ENCODE measurements at places on chromosomes 12 and 14.

DNA sequence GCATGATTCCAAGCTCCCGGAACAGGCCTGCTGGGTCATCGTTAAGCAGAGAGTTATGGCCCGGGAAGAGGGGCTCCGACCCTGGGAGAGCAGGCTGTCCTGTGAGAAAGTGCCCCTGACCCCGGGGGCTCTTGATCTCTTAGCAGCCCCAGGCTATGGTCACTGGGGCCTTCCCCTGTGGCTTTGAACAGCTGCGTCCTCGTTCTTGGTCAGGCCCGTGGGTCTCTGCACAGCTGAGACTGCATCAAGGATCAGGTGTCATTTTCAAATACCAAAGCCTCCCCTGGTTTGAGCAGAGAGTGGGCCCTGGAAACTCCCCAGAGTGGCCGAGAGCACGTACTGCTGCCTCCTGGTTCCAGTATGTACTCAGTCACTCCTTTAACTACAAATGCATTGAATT is 114.8 kb downstream of the ESRRB start:
- DNase-seq: no peak

GRCh38 chr12:122031342-122032216 is 9.9 kb downstream of the BCL7A start:
- peak; percentile 47 for DNase-seq

- no peak for DNase-seq
Observed at GRCh38 chr12:163406-163986, 50.5 kb downstream of the SLC6A12 start.

GRCh38 chr14:96705422-96706092 is 91.6 kb upstream of the VRK1 start:
- DNase-seq: no peak

DNA sequence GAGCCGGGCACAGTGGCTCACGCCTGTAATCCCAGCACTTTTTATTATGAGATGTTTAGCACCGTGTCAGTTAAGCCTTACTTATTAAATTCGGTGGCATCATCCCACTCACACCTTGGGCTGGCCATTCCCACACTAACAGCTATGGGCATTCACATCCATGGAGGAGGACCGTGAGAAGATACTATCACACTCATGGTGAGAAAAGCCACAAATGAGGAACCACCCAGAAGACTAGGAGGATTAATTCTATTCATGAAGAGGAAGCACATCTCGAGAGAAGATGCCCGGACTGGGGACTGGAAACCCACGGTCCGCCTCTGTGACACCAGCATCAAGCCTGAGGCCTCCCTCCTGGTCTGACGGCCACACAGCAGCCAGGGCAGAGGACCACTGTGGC is 4.9 kb downstream of the CDC42BPB start:
- DNase-seq: no peak

DNA sequence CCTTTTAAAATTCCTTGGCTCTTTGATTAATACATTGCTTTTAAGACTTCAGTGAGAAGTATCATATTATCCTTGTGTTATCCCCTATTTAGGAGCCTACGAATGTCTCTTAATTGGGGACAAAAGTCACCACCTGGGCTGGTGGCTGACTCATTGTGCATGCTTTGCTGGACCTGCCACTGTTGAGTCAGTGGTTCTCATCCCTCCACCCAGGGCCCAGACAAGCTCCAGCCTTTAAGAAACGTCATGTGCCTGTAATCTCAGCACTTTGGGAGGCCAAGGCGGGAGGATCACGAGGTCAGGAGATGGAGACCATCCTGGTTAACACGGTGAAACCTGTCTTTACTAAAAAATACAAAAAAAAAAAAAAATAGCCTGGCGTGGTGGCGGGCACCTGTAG is 57.9 kb downstream of the OTX2 start:
- no peak for DNase-seq

DNA sequence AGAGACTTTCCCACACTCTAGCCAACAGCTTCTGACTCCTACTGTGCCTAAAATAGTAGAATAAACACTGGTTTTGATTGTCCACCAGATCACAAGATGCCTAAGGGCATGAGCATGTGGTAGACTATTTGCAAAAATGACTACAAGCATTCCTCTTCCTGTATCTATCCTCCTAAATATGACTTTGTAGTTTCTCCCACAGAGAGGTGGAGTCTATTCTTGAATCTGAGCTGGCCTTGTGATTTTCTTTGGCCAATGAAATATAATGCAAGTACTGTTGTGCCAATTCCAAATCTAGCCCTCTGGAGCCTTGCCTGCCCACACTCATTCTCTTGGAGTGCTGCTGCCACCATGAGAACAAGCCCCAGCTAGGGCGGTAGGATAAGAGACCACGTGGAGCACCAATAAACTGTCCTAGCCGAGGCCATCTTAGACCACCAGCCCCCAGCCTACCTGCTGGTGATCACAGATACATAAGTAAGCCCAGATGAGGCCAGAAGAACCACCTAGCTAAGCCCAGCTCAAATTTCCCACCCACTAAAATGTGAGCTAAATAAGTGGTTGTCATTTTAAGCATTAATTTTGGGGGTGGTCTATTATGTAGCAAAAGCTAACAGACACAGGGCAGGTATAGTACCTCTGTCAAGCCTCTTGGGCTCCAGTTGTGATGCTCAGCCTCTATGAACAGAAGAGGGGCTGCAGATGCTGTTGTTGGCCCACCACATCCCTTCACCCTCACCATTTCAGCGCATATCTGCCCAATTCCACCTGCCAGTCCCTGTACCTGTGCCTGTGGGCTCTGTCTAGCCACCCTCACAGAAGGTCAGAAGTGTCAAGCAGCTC is 17.9 kb downstream of the ZFP36L1 start:
- no peak for DNase-seq

- no peak for DNase-seq
Observed at GRCh38 chr14:80427101-80427500, 215.8 kb upstream of the DIO2 start.

- peak; percentile 82 for DNase-seq
Observed at GRCh38 chr14:105481886-105482457, 4.7 kb upstream of the CRIP1 start.

DNA sequence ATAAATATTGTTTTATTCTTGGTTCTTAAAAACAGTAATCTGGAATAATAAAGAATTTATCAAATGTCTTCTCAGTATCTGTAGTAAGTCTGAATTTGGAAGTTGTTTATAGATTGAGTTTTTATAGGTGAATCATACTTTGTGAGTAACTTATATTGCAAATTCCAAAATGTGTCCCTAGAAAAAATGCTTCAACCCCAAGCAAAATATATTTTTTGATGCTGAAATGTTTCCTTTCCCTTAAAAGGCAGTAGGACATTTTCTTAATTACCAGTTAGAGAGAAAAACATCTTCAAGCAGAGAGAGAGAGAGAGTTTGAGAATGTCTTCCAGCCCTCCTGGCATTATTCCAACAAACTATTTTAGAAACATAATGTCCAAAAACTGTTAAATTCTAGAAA is 37.9 kb downstream of the PELI2 start:
- no peak for DNase-seq

DNA sequence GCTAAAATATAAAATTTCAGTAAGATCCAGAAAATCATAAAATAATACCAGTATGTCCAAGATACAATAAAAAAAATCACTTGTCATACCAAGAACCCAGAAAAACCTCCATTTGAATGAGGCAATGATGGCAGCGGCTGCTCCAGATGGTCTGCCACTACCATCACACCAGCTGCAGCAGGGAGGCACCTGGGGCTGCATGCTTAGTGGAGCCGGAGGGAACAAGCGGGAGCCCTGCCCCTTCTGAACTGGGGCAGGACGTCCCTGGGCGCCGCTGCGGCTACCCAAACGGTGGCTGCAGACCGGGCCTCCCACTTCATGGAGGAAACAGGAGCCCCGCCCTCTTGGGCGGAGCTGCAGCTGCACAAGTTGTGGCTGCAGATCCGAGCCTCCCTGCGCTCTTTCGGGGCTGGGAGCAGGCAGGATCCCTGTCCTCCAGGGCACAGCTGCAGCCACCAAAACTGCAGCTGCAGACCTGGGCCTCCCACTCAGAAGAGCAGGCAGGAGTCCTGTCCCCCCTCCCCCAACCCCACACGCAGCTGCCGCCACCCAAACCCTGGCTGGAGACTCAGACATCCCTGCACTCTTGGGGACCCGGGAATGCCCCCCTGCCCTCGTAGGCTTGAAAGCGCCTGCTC is 36.1 kb upstream of the OR5AU1 start:
- no peak for DNase-seq

GRCh38 chr12:49636979-49637755 is 13.8 kb downstream of the PRPF40B start:
- no peak for DNase-seq

DNA sequence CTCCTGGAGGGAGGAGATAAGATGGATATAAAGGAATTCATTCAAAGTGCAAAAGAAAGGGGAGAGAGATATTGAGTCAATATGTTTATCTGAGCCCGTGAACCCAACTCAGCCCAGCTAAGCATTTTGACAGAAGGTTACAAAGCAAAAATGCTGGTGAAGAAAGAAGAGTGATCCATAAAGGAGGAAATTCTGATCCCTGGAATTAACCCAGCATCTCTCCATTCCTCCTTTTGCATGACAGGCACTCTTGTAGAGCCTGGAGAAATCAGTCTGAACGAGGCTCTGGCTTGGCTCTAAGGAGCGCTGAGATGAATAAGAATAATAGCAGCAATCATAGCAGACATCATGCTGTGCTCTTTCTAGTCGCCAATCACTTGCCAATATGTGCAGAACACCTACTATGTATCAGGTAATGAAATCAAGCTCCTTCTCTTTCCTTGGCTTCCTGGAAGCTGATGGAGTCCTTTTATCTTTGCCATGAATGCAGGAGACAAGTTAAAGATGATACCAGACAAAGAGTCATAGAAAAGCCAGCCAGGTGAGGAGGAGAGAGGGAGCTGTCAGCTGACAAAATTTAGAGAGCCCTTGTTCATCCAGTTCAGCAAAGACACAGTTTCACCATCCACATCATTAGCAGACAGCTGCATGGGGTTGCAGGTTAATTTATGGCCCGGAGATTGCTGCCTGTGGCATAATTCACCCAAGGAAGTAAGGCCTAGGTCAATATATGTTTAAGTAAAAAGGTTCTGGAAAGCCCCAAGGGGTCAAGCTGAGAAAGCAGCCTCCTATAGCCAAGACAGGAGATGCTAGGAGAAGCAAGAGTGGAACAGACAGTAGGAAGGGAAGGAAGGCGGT is 476.5 kb upstream of the TBX3 start:
- no peak for DNase-seq

- DNase-seq: no peak
Observed at GRCh38 chr14:103372552-103373304, 12.5 kb upstream of the MARK3 start.

DNA sequence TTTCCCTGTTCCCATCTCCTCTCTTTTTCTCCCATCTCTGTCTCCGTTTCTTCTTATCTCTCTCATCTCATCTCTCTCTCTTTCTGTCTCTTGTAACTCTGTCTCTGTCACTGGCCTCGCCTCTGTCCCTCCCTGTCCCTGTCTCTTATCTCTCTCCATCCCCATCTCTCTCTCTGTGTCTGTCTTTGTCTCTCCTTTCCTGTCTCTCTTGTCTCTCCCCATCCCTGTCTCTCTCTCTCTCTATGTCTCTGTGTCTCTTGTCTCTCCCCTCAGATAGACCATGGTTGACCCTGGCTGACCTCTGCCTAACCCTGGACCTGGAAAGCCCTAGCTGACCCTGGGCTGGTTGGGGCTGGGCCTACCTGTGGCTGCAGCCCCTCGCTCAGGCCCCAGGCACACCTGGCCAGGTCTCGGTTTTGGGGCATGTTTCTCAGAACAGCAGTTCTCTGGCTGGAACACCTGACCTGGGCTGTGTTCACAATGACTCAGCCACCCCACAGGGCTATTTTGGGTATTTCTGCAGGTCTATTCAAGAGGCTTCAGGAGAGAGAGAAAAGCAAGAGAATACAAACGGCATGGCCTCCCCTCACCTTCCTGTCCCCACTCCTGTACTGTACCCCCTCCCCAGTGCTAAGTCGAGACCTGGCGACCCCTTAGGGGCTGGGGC is 174.4 kb downstream of the TMEM121 start:
- no peak for DNase-seq

GRCh38 chr12:28869197-28869596 is 279.9 kb upstream of the FAR2 start:
- DNase-seq: no peak

GRCh38 chr14:34137001-34137745 is 186.3 kb upstream of the EGLN3 start:
- no peak for DNase-seq

DNA sequence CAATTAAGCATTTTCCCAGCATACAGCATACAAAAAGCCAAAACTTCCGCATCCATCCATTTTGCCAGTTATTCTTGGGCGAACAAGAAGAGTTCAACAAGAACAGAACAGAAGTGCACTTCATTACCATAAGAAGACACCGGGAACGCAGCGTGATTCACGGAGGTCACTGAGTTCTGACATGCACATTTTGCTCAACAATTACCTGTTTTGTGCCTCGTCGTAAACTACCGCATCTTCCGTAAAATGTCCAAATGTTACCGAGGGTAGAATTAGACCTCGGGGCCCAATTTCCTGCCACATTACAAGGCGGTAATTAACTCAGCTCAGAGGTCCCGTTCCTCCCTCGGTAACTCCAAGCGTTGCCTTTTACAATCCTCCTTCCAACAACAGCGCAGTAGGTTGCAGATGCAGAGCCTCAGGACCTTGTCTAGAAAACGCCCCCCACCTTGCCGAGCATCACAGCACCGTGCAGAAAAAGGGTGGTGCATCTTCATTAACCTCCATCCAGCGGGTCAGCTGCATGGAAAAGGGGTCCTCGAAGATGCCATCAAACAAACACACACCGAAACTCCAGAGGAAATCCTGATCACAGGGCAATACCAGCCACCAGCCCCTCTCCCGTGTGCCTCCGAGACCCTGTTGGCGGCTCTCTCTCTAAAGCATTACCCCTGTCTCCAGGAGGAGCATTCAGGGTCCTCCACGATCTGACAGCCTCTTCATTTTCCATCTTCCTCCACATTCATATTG is 125.2 kb downstream of the BCL11B start:
- no peak for DNase-seq

- DNase-seq: no peak
Observed at GRCh38 chr12:75390156-75390898, 562 bp upstream of the GLIPR1L2 start.

DNA sequence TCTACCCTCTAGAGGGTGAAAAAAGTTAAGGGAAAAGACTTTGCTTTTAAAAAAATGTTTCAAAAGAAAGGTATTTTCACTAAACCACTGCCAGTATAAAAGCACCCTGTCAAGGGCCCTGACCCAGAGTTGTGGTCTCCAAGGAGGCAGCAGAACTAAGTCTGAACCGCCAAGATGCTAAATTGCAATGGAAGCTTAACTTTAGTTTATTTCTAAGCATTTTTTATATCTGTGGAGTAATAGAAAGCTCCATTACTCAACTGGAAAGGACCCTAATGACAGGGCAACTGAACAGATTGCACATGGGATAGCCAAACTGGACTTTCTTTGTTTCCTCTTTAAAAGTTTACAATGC is 379.8 kb downstream of the NAV3 start:
- DNase-seq: no peak

Data from stimulated activated CD4-positive, alpha-beta T cell treated with anti-CD3 and anti-CD28 coated beads, Interleukin-1b, Interleukin-23, amount 100 ng/mL, for 24 hours (primary cell).